Fibroblast of skin of left quadriceps (primary cell): ENCODE measurements at places on chromosomes 1 and 21.

GRCh38 chr1:153242160-153242559, 17.3 kb upstream of the LORICRIN start:
- no peak for DNase-seq

- no peak for DNase-seq
These were observed 183.0 kb downstream of the ETS2 start for GRCh38 chr21:38988509-38989378.

GRCh38 chr21:43368685-43369084, 58.2 kb downstream of the SIK1 start:
- DNase-seq = no peak

GRCh38 chr1:50415235-50416149, 7.8 kb downstream of the DMRTA2 start:
- no peak for DNase-seq

DNA sequence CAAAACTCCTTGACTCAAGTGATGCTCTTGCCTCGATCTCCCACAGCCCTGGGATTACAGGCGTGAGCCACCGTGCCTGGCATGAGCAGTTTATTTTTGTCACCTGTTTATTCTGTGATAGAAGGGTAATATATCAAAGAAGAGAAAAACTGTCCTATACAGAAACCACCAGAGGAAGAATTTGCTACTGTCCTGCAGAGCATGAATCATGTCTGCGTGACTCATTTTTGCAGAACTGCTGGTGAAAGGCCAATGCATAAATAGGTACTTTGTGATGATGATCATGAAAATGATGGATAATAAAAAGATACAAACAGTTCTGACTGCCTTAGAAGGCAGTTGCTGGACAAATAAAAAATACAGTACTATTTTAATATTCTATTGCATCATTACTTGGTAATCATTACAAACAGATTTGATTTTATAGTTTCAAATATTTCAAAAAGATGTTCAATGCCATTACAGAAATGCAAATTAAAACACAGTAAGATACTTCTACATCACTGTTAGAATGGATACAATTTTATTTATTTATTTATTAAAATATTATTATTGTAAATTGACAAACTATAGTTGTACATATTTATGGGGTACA, 26.5 kb downstream of the RIPPLY3 start:
- DNase-seq = peak; percentile 20

DNA sequence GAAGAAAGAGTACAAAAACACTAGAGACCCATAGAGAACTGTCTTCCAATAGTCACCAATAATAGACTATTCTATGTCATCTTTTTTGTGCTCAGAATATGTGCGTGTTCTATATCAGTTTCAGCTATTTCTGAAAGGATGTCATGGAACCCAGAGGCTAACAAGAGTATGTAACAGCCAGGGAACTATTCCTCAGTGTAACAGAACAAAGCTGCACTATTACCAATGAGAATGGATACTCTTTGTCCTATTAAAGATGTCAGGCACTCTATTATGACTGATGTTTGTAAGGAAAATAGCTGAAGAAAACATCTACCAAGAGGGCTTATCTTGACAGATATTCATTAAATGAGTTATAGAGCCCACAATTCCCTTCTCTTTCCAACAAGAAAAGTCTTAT, 8.6 kb upstream of the LRRC8C start:
- no peak for DNase-seq

DNA sequence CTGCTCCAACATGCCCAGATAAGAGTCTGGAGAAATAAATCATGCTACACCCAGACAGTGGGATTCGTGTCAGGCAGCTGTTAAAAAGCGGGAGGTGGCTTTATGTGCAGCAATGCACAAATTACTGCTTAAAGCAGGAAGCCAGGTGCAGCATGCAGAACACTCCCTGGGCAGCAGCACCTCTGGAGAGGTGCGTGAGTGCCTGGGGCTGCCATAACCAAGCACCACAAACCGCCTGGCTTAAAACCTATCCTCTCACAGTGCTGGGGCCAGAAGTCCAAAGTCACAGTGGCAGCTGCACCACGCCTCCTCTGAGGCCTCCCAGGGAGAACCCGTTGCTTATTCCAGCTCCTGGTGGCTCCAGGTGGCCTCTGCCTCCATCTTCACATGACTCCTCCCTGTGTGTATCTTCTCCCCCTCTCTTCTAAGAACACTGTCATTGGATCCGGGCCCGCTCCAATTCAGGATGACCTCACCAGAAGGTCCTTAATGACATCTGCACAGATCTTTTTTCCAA, 115.6 kb downstream of the SIK1 start:
- DNase-seq = no peak

GRCh38 chr1:48772211-48772610, 4.5 kb downstream of the BEND5 start:
- no peak for DNase-seq

- no peak for DNase-seq
These were observed 3.2 kb downstream of the UBASH3A start for GRCh38 chr21:42406866-42407265.

DNA sequence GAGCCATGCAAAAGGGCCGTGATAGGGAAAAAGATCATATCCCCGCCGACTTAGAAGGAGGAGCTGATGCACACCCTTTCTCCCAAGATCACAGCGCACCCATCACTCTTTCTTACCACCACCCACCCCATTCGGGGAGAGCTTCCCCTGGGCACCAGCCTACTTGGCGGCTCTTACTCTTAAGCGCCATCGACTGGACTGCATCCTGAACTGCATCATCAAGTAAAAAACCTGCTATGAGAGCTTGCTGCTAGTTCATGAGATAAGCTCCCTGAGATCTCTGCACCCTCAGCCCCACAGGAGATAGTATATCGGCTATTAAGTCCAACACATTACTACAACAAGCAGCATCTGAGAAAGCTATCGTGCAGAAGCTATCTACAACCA, 125.1 kb downstream of the BARHL2 start:
- DNase-seq = no peak

GRCh38 chr1:21674957-21675356, 5.8 kb upstream of the RAP1GAP start:
- DNase-seq = no peak

- DNase-seq = no peak
These were observed 117.4 kb downstream of the AKT3 start for GRCh38 chr1:243732637-243733036.

- no peak for DNase-seq
These were observed 69.5 kb upstream of the HSD17B7 start for GRCh38 chr1:162720996-162721395.

- DNase-seq = no peak
These were observed 48.6 kb downstream of the HIVEP3 start for GRCh38 chr1:41870076-41870562.

DNA sequence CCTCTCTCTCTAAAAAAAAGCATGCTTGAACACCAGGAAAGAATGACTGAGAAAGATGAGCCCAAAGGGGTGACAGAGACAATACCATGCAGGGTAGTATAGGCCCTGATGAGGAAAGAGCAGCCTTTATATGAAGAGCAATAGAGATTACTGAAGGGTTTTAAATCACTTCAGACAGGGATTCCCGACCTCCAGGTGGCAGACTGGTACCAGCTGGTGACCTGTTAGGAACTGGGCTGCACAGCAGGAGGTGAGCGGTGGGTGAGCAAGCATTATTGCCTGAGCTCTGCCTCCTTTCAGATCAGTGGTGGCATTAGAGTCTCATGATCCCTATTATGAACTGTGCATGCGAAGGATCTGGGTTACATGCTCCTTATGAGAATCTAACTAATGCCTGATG, 30.8 kb upstream of the GTF2B start:
- DNase-seq = no peak

DNA sequence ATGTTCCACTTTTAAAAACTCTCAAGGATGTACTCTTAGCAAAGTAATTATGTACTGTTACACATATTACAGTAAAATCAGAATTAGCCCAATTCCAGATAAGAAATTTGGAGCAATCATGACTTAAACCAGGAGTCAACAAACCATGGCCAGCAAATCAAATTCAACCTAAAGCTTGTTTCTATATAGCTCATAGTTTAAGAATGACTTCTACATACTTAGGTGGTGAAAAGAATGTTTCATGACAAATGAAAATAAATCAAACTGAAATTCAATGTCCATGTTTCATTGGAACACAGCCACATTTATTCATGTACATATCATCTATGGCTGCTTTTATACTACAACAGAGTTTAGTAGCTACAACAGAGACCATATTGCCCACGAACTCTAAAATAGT, 35.1 kb downstream of the FRRS1 start:
- peak; percentile 74 for DNase-seq

DNA sequence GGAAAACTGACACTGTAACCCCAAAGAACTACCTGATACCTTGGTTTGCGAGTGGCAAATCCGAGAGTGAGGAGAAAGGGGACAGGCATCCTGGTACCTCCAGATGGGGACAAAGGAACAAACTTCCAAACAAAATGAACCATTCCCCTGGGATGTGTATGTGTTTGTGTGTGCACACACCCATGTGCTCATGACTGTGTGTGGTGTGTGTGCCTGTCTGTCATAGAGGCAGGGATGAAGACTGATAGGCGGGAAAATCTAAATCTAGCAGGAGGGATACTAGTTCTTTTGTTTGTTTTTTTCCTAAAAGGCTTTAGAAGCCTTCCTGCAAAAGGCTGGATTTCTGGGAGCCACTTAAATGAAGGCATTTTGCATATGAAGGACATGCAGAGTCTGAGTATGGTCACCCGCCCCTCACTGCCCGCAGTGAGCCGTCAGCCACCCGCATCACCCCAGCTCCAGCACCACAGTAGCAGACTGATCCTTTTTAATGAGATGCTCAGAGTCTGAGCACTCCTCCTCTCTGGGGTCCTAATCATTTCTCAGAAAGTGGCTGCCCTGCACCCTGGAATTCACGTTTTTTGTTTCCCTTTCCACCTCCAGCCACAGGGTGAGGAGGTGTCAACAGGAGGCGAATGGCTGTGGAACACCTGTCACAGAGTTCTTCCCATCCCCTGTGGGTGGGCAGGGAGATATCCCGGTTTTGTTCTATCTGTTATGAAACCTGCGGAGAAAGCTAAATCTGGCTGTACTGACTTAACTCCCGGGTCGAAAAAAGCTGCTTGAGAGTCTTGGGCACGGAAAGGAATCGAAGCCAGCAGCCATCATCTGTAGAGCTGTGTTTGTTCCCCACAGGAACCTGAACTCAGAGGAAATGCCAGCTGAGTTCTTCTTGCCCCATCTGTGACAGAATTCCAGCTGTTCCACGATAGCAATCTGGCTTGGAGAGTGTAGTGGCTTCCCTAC, 34.9 kb downstream of the UTP25 start:
- DNase-seq = no peak

DNA sequence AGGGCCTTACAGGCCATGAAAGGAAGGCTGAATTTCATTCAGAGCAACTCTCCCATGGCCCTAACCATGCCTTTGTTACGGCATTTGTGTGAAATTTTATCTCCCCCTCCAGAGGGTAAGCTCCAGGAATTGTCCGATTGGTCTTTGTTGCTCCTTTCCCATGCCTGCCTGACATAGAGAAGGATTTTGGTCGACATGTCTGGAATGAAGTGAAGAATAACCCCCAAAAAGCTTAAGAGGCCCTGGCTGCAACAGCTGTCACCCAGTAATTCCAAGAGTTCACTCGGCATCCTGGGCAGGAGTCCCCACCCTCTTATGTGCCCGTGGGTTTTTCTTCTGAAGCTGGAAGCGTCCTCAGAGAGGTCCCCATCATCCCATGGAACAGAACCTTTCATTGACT, 20.6 kb downstream of the CDA start:
- no peak for DNase-seq

DNA sequence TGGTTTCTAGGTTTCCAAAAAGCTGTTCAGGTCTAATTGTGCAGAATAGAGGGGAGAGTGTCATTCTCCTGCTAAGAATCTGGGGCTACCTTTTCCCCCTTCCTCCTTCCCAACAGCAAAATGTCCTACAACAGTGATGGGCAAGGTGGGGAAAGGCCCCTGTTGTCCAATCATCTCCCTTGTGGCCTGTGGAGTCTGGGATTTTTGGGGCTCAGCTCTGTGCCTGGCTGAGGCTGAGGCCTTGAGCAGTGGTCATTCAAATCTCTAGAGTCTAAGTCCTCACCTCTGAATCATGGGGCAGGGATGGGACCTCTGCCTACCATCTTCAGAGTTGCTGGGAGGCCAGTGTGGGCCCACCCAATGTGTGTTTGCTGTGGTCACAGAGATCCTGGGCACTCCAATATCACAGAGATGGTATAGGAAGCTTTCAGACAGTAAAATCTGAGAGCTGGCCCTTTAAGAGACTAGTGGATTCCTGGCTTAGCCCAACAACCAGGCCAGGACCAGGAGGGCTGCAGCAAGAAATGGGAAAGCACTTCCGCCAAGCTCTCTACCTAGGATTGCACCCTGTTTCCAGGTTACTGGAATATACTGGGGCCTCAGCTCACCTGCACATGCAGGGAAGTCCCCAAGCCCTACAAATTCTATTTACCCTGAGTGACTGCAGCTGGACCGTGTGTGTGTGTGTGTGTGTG, 28.5 kb upstream of the TENT5C start:
- DNase-seq = no peak

GRCh38 chr1:180800945-180801344, 111.8 kb upstream of the KIAA1614 start:
- DNase-seq = no peak

GRCh38 chr1:25011943-25012638, 82.0 kb upstream of the RUNX3 start:
- DNase-seq = no peak

GRCh38 chr1:234528074-234528865, 49.3 kb upstream of the TARBP1 start:
- no peak for DNase-seq

DNA sequence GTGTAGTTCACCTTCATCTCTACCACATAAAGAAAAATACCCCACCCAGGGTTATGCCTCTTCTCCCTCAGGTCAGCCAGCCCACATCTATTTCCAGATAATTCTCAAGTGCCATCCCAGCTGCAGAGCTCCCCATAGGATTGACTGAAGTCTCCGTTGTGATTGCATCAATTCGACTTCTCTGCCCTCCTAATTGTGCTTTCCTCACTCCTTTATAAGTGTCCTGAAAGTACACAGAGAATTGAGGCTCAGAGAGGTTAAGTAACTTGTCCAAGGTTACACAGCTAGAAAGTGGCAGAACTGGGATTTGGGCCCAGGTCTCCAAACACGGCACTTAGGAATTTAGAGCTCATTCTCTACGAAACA, 15.0 kb downstream of the ZSWIM5 start:
- DNase-seq = no peak

DNA sequence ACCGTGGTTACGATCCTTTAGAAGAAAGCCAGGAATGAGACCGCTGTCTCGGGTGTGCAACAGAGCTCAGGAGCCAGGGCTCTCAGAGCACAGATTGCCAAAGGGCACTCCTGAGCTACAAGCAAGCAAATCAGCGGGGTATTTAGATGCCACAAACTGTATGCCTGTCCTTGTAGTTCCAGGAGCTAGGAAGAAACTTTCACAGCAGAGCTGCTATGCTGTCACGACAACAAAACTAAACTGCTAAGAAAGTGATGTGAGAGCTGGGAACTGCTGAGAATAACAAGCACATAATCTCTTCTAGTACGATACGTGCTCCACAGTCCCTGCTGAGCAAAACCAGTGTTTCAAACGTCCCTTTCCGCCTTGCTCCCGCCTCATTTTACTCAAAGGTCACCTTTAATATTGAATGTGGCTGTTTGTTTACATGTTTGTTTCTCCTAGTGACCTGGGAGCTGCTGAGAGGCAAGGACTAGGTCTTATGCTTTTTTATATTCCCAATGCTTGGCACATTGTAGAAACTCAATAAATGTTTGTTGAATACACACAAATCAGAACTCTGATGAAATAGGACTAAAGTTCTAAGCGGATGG, 14.7 kb downstream of the GREM2 start:
- no peak for DNase-seq

- DNase-seq = no peak
These were observed 78.2 kb upstream of the TARDBP start for GRCh38 chr1:10934150-10934818.
